ENCODE measurements at places on chromosomes 3 and 15.

DNA sequence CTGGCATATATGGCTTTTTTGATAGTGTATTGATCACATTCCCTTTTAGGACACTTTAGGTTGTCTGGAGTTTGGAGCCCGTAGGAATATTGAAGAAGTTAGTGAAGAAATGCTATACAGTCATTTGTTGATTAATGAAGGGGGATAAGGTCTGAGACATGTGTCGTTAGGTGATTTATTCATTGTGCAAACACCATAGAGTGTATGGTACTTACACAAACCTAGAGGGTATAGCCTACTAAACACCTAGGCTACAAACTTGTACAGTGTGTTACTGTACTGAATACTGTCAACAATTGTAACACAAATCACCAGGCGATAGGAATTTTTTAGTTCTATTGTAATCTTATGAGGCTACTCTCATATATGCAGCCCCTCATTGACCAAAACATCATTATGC lies 3.3 kb downstream of the TPM1 start:
- DNase-seq, result no peak

- no peak for DNase-seq
Measured at GRCh38 chr3:195011231-195011834, 259.6 kb downstream of the XXYLT1 start.

DNA sequence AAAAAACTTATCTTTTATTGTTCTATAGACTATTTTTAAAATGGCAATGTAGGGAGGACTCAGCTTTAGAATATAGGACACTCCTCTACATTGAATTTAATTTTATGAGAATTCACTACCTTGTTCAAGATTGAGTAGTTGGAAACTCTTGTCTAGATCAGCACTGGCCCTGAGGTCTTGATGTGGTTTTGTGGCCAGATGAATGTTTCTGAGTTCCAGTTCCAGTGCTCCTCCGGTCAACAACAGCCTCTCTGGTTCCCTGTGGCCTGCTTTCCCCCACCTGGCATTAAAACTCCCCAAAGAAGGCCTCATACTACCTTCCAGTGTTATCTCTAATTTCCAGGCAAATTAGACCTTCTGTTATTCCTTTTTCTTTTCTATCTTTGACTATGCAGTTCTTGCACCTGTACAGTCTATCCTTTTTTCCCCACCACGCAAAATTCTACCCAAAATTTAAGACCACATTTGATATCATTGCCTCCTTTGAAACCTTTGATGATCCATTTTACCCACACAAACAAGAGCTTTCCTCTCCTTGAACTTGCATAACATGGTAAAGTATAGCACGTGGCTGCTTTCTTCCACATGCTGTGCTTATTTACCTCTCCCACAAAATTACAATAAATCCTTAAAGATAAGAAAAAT lies 9.6 kb upstream of the ANP32A start:
- DNase-seq, result no peak

DNA sequence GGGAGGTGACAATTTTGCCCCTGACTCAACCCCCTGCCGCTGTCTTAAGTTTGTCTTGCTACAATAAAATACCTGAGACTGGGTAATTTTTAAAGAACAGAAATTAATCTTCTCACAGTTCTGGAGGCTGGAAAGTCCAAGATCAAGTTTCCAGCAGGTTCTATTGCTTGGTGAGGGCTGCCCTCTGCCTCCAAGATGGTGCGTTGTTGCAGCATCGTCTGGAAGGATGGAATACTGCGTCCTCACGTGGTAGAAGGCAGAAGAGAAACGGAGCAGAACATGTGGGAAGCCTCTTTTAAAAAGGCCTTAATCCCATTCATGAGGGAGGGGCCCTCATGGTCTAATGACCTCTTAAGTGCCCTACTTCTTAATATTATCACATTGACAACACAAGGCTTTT lies 87.3 kb upstream of the SNTN start:
- DNase-seq, result no peak

- DNase-seq, result peak; percentile 5
Measured at GRCh38 chr3:49377483-49377882, 19.3 kb upstream of the GPX1 start.

- peak; percentile 24 for DNase-seq
Measured at GRCh38 chr15:58748852-58749531, 515 bp downstream of the ADAM10 start.

DNA sequence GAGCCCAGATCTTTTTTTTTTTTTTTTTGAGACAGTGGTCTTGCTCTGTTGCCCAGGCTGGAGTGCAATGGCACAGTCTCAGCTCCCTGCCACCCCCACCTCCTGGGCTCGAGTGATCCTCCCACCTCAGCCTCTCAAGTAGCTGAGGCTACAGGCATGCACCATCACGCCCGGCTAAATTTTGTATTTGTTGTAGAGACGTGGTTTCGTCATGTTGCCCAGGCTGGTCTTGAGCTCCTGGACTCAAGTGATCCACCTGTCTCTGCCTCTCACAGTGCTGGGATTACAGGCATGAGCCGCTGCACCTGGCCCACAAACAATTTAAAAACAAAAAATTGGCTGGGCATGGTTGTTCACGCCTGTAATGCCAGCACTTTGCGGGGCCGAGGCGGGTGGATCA lies 22.6 kb upstream of the SLC6A6 start:
- DNase-seq, result no peak

DNA sequence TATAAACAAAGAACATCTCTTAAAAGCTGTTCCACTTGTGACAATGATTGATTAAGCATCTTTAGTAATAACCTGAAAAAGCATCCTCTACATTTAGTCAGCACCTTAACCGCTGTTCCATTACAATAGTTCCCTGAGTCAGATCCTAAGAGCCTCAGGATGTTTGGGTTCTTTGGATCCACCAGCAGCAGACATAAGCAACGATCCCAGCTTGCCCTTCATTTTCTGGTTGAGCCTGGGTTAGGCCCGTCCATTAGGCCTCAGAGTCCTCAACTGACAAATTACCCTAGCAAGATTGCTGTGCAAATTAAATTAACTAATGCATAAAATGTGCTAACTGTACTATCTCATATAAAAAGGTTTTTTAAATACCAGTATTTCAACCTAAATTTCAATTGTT lies 42.3 kb upstream of the ROBO1 start:
- no peak for DNase-seq

- DNase-seq, result peak; percentile 90
Measured at GRCh38 chr15:60592371-60593169, 113.6 kb upstream of the ICE2 start.

DNA sequence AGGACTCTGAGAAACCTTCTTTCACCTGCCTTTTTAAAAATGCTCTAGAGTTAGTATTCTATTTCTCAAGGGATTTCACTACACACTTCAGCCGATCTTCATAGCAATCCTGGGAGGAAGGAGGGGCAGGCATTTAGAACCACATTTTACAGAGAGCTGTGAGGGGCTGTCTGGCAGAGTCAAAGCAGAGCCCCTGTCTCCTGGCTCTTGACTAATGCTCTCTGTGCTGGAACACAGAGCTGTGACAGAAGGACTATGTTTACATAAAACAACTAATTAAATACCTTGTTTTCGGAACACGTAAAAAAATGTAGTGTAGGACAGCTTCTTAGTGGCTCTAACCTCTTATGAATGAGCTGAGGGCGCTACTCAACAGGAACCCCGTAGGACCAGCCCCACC lies 7.6 kb upstream of the SPTBN5 start:
- DNase-seq, result no peak

DNA sequence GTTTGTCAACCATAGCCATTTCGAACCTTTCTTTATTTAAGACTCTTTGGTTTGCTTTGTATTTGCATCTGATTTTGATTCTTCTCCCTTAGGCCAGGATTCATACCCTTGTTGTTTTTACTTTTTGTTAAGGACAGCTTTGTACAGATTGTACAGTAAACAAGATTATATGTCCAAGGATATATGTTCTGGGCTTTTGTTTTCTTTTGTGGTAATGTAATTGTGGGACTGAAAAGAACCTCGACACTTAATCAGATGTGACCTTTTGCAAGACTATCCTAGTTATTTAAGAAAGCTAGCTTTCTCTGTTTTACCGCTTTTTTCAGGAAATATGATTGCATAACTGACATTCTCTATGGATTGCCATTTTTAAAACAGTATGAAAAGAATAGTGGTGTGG lies 67.0 kb upstream of the SAMMSON start:
- no peak for DNase-seq

DNA sequence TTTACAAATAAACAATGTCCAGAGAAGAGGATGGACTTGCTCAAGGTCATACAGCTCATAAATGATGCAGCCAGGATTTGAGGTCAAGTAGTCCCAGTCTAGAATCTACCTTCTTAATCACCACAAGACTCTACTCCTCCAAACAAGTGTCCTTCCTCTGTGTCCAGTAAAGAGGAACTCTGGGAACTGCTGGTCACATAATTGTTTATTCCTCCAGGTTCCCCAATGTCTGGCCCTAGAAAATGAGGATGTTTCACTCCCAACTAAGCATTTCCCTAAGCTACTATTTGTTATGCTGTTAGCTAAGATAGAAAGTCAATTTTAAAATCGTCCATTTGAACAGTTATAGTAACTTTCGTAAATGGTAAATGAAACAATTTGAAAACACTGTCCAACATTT lies 192.4 kb downstream of the FHIT start:
- DNase-seq, result no peak

DNA sequence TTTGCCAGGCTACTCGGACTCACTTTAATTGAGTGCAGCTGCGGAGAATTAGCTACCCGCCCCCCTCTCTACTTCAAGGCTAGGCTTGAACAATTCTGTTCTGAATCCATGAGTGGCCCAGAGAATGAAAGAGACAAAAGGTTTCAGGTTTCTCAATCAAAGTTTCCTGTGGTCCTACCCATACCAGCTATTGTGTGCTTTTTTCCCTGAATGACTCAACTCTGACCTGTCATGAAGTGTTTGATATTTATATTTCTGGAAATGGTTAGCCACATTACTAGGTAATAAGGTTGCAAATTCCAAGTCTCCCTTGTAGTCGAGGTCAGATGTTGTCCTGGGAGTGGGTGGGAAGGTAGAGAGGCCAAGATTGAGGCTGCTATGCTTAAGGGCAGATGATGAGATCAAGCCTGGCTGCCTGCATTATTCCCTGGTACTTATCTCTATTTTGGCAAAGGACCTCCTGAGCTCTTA lies 392.7 kb upstream of the TBL1XR1 start:
- DNase-seq, result no peak

- DNase-seq, result no peak
Measured at GRCh38 chr15:71588746-71589145, 221.6 kb upstream of the NR2E3 start.

DNA sequence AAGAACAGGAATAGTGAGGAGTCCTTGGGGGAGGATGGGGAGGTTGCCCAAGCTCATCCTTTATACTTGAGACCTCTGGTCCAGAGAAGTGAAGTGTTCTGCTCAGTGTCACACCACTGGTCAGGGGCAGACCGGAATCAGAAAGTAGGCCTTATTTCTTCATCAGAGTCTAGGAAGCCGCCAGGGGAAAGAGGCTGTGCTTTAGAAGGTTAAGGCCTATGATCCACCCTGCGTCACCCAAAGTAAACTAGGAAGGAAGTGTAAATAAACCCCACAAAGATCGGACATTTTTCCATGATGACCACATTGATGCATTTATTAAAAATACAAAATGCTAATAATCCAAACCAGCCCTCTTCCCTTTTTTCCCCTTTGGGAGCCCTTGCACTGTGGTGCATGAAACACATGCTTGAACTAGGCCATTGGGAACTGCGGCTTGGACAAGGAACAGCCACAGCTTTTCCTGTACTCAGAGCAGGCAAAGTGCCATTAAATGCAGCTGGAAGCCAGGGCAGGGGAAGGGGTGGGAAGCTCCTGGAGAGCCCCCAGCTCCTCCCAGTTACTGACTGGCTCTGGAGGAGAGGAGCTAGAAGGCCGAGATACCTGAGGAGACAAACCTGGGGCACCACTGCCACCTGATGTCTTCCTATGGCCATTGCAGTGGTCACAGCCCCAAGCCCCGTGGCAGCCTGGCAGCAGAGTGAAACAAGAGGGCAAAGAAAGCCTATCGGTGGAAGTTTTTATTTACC lies 37.0 kb downstream of the CDC25A start:
- DNase-seq, result peak; percentile 17

GRCh38 chr15:89150762-89151664 lies 62.8 kb downstream of the ABHD2 start:
- no peak for DNase-seq

- no peak for DNase-seq
Measured at GRCh38 chr15:81469154-81469553, 95.1 kb upstream of the TMC3 start.

DNA sequence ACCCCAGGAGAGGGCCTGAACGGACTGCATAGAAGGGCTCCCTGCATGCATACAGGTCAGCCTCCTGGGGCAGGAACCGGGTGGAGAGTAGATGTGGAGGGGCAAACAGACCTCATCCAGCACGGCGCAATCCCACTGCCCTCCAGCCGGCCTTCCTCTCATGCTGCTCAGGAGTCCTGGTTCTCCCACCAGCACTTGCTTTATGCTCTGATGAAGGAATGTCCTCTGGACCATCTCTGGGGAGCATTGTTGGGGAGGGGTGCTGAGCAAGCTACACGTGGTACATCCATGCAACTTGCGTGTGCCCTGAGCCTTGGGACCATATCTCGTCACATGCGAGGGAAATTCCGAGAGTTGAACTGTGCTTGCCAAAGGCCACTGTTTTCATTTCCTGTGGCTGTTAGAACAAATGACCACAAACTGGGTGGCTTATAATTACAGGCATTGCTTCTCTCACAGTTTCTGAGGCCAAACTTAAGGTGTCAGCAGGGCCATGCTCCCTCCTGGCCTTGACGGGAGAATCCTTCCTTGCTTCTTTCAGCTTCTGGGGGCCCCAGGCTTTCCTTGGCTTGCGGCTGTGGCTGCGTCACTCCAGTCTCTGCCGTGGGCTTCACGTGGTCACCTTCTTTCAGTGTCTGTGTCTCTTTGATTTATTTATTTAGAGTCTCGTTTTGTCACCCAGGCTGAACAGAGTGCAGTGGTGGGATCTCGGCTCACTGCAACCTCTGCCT lies 12.2 kb downstream of the SELENOS start:
- DNase-seq, result no peak

- no peak for DNase-seq
Measured at GRCh38 chr3:170259907-170260306, 37.7 kb downstream of the PRKCI start.

- DNase-seq, result no peak
Measured at GRCh38 chr15:83871808-83872559, 218.1 kb downstream of the ADAMTSL3 start.

DNA sequence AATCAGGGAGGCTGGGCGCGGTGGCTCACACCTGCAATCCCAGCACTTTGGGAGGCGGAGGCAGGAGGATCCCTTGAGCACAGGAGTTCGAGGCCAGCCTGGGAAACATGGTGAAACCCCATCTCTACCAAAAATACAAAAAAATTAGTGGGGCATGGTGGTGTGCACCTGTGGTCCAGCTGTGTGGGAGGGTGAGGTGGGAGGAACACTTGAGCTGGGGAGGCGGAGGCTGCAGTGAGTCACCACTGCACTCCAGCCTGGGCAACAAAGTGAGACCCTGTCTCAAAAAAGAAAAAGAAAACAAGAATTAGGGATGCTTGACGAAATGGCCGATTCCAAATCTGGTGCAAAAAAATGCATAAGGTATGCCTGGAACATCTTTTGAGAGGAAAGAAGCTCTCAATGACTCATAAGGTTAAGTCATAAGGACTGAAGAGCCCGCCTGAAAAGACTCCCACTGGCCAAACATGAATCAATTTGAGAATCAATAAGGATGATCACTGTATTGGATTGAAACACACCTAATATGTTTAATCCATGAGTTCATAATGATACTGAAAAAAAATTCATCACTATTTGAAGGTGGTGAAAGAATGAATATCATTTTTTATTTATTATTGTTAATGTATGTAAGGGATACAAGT lies 27.7 kb downstream of the BLM start:
- DNase-seq, result no peak
